ENCODE measurements at places on chromosomes 11 and 22.

DNA sequence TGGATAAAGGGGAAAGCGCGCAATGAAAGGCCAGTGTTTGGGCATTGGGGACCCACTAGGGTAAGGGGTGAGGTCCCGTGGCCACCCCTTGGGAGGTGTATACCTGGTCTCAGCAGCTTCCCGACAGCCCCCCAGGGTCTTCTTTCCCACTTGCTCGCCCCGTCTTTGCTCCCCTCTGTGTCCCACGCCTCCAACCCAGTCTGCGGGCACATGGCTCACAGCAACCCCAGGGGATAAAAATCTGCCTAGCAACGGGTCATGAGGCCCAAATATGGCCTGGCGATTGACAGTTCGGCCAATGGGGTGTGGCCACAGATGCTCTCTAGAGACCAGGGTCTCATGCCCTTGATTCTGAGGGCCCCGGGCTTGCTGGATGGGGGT, 41.6 kb downstream of the AHNAK start:
- no peak for DNase-seq

DNA sequence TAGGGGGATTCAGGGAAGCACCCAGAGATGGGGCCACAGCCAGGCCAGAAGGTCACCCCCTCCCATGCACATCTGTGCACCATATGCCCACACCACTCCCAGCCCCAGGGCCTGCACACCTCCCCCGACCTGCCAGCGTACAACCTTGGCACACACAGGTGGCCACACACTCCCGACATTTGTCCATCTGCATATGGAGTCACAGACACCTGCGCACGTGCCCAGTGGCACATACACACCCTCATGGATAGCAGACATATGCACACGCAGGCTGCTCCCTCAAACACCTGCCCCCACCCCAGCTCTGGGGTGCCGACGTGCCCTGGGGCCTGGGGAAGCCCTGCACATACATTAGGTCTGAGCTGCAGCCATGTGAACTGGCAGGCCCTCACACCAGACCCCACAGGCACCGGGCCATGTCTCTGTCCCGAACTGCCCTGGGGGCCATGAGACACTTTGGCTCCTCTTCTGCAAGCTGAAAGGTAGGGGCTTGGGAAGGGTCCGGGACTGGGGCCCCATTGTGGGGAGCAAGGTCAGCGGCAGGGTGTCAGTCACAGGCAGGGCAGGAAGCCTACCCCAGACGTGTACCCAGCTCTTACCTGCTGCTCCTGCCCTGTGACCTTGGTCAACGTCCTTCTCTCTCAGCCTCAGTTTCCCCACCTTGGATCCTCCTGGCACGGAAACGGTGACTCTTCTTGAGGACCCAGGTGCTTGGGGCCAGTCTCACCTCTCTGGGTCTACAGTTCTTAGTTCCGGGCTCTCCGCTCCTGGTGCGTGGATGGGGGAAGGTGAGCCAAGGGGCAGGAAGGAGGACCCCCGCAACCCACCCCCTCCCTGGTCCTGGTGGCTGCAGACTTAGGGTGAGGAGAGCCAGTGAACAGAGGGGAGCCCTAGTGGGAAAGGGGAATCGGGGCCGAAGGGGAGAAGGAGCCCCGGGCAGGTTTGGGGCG, 579 bp upstream of the CABP7 start:
- DNase-seq: no peak

DNA sequence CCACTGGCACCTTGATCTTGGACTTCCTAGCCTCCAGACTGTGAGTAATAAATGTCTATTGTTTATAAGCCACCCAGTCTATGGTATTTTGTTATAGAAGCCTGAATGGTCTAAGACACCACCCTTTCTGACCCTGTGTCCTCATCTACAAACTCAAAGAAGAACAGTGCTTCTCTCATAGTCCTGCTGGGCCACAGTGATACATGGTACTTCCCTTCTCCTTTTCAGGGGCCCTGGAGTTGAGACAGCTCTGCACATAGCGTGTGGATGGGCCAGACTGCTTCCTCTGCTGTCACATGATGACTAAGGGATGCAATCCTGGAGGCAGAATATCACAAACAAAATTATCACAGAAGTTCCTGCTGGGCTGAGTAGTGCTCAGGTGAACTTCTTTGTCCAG, 5.0 kb downstream of the KCNJ11 start:
- DNase-seq: no peak

GRCh38 chr11:105298174-105298573, 158.6 kb upstream of the CARD18 start:
- no peak for DNase-seq

- peak; percentile 44 for DNase-seq
Measured at GRCh38 chr11:62665599-62666258, 617 bp downstream of the CSKMT start.

DNA sequence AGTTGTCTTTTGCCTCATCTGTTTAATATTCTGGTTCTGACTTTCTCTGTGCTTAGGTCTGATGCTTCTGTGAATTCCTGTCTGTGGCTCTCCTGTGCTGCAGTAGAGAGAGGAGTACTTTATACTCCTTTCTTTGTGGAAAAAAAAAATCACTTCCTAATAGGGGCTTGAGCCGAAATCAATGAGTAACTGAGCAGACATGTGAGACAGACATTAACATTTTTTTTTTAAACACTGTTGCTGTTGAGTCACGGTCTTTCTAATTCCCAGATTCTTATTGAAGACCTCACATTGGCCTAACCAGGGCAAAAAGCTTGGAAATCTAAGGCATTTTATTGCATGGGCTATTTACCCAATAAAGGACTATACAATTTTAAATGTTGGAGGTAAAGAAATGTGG, 86.1 kb downstream of the GRM5 start:
- peak; percentile 81 for DNase-seq

DNA sequence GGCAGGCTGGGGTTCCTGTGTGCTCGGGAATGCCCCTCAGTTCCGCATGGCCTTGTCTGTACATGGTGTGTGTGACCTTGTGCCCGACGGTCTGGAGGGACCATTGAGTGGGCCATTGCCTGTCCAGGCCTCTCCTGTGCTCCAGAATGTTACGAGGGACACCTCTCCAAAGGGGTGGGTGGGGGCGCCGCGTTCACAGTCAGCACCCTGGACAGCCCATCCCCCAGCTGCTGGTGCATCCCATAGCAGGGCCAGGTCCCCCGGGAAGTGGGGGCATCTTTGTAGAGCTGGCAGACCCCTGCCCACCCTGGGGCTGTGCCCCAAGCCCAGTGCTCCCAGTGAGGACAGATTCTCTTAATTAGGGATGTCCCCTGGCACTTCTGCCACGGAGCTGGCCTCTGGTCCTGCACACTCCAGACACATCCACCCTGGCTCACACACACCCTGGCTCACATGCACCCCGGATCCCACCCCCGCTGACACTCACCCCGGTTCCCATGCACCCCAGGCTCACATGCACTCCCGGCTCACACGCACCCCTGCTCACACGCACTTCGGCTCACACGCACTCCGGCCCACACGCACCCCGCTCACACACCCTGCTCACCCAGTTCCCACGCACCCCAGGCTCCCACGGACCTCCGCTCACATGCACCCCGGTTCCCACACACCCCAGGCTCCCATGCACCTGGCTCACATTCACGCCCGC, 15.6 kb downstream of the TSPAN4 start:
- DNase-seq: no peak

GRCh38 chr11:25576320-25576719, 755.6 kb upstream of the ANO3 start:
- peak; percentile 6 for DNase-seq
